ENCODE measurements at places on chromosomes 16 and 17.

- no peak for DNase-seq
These were observed 136.4 kb upstream of the TMEM97 start for GRCh38 chr17:28182559-28182958.

DNA sequence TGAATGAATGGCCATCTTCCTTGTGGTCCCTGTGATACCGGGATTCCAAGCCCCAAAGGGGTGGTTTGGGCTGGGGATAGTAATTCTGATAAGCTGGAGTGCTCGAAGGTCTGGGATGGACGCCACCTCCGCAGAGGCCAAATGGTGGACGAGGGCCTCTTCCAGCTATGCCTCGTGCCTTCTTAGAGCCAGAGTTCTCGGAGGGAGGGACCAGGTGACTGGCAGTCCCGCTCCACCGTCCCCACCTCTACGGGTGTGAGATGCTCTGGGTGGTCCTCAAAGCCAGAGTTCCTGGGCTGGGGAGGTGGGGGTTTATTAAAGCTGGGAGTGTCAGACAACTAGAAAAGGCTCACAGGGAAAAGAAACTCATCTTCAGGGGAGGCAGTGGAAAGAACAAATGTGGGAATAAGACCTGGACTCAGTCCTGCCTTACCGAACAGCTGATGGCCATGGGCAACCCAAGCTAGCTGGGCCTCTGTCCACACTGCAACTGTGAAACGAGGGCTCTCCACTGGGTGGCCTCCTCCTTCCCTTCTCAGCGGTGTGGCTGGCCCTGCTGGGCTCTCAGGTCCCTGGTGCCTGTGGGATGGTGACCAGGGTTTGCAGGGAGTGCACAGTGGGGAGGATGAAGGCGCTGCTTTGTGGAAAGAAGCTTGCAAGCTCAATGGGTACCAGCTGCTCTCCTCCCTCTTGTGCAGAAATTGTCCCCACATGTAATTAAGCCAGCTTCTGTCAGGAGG lies 75.2 kb downstream of the N4BP1 start:
- no peak for DNase-seq

GRCh38 chr16:24511792-24512191 lies 27.6 kb upstream of the RBBP6 start:
- DNase-seq: no peak

DNA sequence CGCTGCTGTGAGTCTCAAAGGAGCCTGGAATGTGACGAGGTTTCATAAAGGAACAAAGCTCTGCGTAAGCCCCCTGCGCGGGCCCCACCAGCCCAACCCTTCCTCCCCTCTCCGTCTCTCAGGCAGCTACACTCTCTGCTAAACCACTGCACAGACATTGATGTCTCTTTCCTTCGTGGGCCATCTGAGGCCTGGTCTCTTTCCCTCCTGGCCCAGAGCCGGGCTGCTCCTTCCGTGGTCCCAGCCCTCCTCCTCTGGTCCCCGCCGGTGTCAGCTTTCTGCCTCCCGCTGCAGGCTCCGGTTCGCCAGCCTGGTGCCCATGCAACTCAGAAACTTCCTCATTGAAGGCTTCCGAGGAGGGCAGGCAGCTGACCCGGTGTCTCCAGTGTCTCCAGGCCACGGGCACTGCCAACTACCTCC lies 7.4 kb downstream of the SCARF1 start:
- DNase-seq: no peak

DNA sequence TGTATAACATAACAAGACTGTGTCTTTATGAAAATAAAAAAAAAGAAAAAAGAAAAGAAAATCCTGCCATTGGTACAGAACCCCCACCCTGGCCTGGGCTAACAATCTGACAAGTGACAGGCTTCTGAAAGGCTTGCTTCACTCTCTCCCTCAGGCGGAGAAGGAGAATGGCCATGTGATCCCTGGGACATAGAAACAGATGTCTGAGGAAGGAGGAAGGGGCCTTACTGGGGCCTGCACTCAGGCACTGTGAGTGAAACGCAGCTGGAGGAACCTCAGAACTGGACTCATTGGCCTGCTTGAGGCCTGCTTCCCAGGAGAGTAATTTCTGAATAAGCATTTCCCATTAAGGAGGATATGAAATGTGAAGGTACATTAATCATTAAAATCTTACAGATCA lies 17.5 kb downstream of the MAP3K14 start:
- no peak for DNase-seq

DNA sequence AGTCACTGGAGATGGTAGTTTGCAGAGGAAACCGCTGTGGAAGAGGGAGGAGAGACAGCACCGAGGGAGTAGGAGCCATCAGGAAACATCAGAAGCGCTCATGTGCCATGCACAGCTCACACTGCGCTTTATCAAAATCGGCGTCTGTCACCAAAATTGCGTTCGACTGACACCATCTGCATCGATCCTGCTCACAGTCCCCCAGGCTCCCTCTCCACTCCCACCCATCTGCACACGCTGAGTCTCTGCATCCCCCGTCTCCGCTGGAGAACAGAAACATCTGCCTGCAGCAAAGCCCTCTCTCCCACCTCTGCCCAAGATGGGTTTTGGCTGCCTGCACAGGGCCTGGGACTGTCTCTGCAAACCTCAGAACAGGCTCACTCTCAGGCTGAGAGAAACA lies 187.5 kb upstream of the RPL38 start:
- no peak for DNase-seq

DNA sequence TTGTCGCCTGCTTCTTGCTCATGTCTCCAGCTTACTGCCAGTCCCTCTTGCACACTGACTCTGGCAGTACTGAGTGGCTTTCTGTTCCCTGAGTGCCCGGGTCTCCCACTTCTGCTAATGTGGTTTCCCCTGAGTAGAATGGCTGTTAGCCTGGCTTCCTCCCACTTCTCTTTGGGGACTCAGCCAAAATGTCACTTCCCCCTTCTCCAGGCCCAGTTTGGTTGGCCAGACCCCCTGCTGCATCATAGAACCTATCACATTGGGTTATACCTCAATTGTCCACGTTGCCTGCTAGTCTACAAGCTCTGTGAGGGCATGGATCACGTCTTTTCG lies 304.4 kb downstream of the HS3ST3B1 start:
- no peak for DNase-seq

GRCh38 chr16:73616770-73617169 lies 568.8 kb upstream of the ZFHX3 start:
- DNase-seq: no peak

- DNase-seq: no peak
These were observed 5.7 kb upstream of the FLYWCH1 start for GRCh38 chr16:2905988-2906387.

DNA sequence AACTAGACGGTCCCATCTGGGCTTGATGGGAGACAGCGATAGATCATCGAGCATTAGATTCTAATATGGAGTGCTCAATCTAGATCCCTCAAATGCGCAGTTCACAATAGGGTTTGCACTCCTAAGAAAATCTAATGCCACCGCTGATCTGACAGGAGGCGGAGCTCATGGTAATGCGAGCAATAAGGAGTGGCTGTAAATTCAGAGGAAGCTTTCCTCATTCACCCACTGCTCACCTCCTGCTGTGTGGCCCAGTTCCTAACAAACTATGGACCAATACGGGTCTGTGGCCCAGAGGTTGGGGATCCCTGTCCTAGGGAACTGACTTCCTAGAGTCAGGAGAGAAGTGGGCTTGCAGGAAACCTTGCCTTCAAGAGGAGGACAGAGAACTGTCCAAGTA lies 25.2 kb upstream of the AMZ2 start:
- DNase-seq: no peak

DNA sequence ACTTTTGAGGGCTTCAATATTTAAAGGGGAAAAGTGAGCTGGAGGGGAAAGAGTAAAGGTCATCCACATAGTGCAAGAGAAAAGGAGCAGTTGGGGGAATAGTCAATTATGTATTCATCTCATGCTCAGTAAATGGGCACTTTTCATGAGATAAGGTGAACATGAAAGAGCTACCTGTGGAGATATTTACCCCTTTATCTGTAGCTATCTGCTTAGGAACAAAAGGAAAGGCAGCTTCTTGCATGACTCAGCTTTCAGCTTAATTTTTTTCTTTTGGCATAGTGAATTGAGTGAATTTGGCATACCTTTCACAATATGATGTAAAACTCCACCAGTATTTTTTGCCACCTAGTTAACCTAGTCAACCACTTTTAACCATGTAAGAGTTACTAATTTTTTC lies 26.4 kb downstream of the CPD start:
- no peak for DNase-seq

- no peak for DNase-seq
These were observed 25.4 kb upstream of the HOXB13 start for GRCh38 chr17:48753794-48754499.

GRCh38 chr17:73834684-73835343 lies 190.6 kb upstream of the SDK2 start:
- no peak for DNase-seq

- DNase-seq: peak; percentile 47
These were observed 646 bp downstream of the RABEP1 start for GRCh38 chr17:5282642-5283217.

DNA sequence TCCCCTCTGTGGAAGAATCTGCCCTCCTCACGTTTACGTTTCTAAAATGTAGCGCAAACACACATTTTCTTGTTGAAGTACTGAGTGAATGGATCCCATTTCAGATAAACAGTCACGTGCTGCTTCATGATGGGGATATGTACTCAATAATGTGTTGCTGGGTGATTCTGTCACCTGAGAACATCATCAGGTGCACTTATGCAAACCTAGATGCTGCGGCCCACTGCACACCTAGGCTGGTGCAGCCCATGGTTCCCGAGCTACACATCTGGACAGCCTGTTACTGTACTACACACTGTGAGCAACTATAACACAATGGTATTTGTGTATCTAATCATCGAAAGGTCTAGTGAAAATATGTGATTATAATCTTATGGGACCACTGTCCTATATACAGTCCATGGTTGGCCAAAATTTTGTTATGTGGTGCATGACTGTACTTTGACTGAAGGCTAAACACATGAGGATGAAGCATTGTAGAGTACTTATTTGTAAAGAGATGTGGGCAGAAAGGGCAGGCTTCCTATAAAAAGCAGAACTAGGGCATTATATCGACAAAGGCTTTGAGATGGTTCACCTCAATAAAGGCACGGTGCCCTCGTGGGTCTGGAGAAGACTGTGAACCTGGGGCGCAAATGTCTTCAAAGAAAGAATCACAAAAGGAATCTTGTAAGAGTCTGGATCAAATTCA lies 26.3 kb downstream of the MARF1 start:
- DNase-seq: no peak

DNA sequence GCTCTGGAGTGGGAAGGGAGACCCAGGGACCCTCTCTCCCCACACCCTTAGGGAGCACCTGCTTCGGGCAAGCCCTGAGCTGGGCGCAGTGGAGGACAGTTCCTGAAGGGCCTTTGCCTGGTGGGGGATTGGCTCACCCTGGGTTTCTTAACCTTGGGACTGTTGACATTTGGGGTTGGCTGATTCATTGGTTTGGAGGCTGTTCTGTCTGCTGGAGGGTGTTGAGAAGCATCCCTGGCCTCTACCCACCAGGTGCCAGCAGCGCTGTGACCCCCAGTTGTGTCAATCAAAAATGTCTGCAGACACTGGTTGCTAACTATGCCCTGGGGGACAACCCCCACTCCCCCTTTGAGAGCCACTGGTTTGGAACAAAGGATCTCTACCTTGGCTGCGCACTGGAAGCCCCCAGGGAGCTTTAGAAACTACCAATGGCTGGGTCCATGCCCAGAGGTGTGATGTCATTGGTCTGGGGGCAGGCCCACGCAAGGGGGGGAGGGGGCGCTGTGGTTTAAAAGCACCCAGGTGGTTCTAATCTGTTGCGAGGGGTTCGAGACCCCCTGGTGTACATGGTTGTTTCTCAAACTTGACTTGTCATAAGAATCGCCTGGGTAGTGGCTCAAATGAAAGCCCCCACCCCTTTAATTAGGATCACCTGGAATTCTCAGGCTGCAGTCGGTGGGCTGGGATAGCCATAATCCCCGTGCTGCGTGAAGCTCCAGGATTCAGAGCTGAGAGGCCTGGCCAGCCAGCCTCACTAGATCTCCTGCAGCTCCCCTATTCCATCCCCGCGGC lies 151.9 kb upstream of the GSE1 start:
- DNase-seq: no peak

DNA sequence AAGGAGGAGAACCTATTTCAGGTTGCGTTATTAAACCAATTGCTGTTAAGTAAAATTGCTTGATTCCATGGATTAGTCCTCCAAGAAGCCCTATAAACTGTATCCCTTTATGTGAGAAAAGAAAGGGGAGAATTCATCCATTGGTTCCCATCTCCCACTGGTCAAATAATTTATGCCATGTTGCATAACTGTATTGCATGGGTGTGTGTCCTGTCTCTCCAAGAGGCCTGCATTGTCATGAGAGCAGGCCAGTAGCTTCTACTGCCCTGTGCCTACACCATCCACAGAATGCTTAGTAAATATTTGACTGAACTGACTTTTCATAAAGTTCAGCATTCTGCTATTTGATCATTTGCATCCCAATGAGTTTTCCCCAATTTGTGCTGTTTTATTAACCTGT lies 11.7 kb upstream of the TOB1 start:
- no peak for DNase-seq

DNA sequence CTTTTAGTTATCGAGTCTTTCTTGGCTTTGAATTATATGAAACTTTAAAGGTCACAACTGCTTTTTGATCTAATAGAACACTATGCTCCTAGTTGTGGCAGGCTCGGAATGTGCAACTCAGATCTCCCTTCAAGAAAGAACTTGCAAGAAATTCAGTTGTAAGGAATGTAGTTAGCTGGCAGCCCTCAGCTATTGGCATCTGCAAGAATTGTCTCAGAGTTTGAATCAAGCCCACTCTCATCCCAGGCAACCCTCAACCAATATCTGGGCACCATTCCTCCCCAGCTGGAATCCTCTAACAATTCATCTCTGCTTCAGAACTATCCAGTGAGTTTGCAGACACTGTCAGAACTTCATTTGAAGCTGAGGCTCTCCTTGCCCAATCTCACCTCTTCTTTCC lies 447.2 kb downstream of the KIF2B start:
- DNase-seq: no peak

DNA sequence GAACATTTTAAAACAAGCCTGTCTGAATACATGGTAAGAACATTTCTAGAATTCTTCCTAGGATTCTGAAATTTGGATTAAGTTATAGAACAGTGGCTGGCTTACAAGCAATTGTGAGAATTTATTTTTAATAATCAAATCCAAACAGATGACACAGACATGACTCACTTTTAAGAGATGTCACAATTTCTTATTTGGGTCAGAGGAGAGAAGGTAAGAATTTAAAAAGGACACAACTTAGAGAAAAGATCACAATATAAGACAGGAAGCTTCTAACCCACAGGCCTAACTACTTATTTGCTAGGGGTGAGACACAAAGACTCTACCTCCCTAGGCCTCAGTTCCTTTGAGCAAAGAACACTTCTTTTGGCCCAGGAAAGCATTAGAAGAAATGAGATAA lies 32.7 kb downstream of the ZZEF1 start:
- DNase-seq: no peak

Measured in activated CD8-positive, alpha-beta T cell treated with anti-CD3 and anti-CD28 coated beads, Interleukin-2, amount 10 ng/mL, durations not matched to agents 7 days and 5 days (primary cell).